A673 (cell line): ENCODE measurements at places on chromosomes 11 and 22. TPM values are rescaled to one million over a fixed set of nuclear protein-coding genes. Genes with fewer than 3 reads are reported as not detected.

DNA sequence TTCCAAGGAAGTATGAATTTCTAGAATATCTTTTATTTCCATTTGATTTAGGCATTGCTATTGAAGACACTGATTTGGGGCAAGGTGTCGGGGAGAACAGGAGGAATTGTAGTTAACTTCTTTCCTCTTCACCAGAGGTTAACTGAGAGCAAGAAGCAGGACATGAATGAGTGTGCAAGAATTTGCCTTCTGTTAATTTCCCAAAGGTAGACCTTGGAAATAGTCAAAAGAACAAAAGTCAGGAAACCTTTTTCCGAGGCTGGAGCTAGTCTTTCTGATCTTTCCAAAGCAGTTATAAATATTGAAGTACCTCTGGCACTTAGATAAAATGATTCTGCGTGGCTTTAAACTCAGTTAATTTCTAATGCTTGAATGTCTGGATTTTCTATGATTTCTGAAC lies 66.9 kb downstream of the MTMR3 start:
- DNase-seq: no peak
- H3K27ac ChIP-seq: no peak overlapping the region
- H3K27me3 ChIP-seq: no peaks in the 10 kb centered on the region
- H3K36me3 ChIP-seq: no peaks in the 10 kb centered on the region
- peaks cover 13% of the 10 kb centered on the region for H3K4me1 ChIP-seq

DNA sequence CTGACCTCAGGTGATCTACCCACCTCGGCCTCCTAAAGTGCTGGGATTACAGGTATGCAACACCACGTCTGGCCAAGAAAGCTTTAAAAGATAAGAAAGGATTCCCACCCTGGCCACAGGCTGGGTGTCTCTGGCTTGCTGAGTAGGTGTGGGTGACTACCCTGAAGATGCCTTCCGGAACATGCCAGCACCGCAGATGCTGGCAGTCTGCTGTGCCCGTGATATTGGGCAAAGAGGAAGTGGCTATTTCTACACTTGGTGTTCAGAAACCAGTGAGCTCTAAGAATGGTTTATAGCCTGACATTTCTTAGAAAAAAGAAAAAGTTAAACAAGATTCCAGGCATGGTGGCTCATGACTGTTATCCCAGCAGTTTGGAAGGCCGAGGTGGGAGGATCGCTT lies 6.1 kb downstream of the MRPL11 start:
- peaks cover 25% of the 10 kb centered on the region for H3K36me3 ChIP-seq
- H3K27me3 ChIP-seq: no peaks in the 10 kb centered on the region
- H3K27ac ChIP-seq: no peak overlapping the region
- peaks cover under 1% of the 10 kb centered on the region for H3K4me1 ChIP-seq
- no peak for DNase-seq
- H3K4me3 ChIP-seq: no peak overlapping the region

Gene SMIM35
- not detected in 2 replicates for total RNA-seq

- H3K27ac ChIP-seq: no peak overlapping the region
- H3K36me3 ChIP-seq: no peaks in the 10 kb centered on the region
- peaks cover 23% of the 10 kb centered on the region for H3K4me1 ChIP-seq
- DNase-seq: no peak
Measured at GRCh38 chr11:44798607-44798972, 71.8 kb downstream of the TSPAN18 start.

Gene RRP8
- 19.1 and 21.6 TPM in 2 replicates for total RNA-seq

Gene MUC6
- total RNA-seq: not detected in 2 replicates

DNA sequence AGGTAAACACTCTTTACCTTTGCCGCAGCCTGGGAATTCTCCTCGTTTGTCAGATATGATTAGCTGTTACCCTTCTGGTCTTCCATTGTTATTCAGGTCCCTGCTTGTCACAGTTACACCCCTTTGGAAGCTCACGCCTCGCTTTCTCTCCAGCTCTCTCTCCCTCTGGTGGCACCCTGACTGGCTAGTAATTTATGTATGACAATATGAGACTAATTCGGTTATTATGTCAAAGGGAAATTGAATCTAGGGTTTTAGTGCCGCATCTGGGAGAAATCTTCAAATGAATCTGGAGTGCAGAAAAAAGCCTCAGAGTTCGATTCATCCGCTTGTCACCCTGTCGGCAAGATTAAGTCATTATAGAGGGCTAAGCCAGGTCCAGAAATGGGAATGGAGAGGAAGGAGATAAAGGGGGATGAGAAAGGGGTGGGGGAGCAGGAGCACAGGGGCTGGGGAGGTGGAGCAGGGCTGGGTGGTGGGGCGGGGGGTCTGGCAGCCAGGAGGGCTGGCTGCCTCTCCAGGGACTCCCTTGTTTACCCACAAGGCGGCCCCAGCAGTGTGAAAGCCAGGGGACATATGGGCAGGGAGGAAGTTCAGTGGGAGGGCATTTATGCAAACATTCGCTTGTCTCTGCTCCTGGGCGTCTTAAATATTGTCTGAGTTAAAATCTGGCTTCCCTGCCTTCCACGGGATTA lies 179.0 kb upstream of the NECTIN1 start:
- peaks cover 4% of the 10 kb centered on the region for H3K4me1 ChIP-seq
- H3K36me3 ChIP-seq: no peaks in the 10 kb centered on the region
- no peak overlapping the region for H3K4me3 ChIP-seq
- H3K27ac ChIP-seq: no peak overlapping the region

DNA sequence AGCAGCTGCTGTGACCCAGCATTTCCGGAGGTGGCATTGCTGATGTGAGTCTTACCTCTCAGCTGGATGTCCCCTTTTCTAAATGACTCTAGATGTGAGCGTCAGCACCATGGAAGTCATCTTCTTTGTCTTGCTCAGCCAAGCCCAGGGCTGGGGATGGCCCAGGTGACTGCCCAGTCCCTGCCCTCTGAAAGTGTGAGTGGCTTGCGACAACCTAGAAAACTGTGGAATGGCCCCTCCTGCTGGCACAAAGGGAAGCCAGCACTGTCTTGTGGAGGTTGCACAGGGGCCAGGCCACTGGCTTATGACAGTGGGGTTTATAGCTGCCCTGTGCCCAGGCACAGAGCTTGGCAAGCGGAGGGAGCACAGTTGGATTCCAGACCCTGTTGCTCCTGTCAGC lies 6.2 kb downstream of the TUB start:
- no peaks in the 10 kb centered on the region for H3K4me1 ChIP-seq
- H3K27me3 ChIP-seq: peaks cover 1% of the 10 kb centered on the region
- no peak overlapping the region for H3K4me3 ChIP-seq
- no peak overlapping the region for H3K27ac ChIP-seq
- no peaks in the 10 kb centered on the region for H3K36me3 ChIP-seq
- no peak for DNase-seq
